Endothelial cell of umbilical vein (primary cell): ENCODE measurements at places on chromosomes 6 and 20. TPM values are rescaled to one million over a fixed set of nuclear protein-coding genes. Genes with fewer than 3 reads are reported as not detected.

FAXC gene
- total RNA-seq: 3.6 and 8.4 TPM in 2 replicates

DNA sequence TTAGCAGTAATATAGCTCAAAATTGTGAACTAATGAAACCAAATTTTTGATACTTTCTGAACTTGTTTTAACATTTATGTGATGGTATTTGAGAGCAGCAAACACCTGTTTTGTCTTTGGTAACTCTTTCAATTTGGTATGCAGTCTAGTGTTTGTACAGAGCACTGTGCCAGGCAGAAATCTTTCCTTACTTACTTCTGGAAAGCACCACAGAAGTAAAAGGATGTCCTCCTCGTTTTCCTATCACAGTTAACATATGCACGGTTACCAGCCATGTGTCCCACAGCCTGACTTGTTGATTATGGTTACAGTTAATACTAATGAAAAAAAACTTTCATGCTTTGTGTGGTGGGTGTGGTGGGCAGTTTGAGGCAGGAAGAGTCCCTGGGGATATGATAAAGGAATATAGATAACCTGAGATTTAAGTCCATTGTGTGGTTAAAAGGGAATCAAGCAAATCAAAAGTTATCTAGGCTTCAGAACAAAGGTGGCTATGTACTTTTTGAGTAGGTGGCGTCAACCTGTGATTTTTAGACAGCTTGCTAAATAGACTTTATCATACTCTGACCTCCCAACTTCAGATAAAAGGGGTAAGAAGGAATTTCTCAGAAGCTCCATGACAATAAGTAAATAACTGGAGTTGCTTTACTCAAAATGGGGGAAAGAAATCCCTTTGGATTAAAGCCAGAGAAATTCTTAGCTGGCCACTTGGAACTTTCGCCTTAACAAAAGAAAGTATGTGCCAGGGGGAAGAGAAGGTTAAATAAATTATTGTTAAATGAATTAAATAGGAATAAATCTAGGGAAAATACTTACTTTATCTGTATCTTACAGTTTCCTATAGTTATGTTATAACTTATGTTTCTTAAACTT is 20.1 kb upstream of the COL10A1 start:
- H3K36me3 ChIP-seq: no peaks in the 10 kb centered on the region
- no peaks in the 10 kb centered on the region for H3K4me1 ChIP-seq
- no peaks in the 10 kb centered on the region for H3K27me3 ChIP-seq
- H3K27ac ChIP-seq: no peak overlapping the region

GRCh38 chr20:47319517-47320252 is 36.8 kb downstream of the ZMYND8 start:
- H3K27ac ChIP-seq: peak overlapping the region; percentile 86
- peaks cover 65% of the 10 kb centered on the region for H3K4me1 ChIP-seq
- DNase-seq: peak; percentile 89
- no peaks in the 10 kb centered on the region for H3K27me3 ChIP-seq
- H3K36me3 ChIP-seq: no peaks in the 10 kb centered on the region

- H3K27me3 ChIP-seq: no peaks in the 10 kb centered on the region
- H3K27ac ChIP-seq: no peak overlapping the region
- peaks cover 19% of the 10 kb centered on the region for H3K4me1 ChIP-seq
- DNase-seq: no peak
- H3K4me3 ChIP-seq: no peak overlapping the region
Measured at GRCh38 chr6:114009192-114009591, 38.2 kb upstream of the HDAC2 start.

ALDH5A1 gene
- 1.1 and 1.8 TPM in 2 replicates for total RNA-seq

DACT2 gene
- not detected in 2 replicates for total RNA-seq

DNA sequence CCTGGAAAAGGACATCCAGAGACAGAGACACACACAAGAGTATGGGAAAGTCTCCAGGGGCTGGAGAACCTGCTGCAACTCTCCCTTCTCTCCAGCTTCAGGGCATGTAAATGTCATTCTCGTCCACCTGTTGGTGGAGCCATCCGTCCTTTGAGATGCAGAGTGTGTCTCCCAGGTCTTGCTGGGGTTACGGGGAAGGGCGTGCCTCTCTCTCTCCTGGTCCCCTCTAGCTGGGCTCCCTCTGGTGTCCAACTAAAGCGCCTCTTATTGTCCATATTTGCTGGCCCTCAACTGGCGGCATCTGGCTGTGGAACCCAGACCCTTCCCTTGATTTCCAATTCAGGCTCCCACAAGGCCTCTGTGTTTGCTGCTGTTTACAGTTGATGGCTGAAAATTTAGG is 244.1 kb downstream of the BMP7 start:
- no peak overlapping the region for H3K27ac ChIP-seq
- no peaks in the 10 kb centered on the region for H3K27me3 ChIP-seq
- H3K36me3 ChIP-seq: no peaks in the 10 kb centered on the region
- no peak overlapping the region for H3K4me3 ChIP-seq
